Osteocyte (in vitro differentiated cells): ENCODE measurements at places on chromosomes 13 and 19. TPM values are rescaled to one million over a fixed set of nuclear protein-coding genes. Genes with fewer than 3 reads are reported as not detected.

DNA sequence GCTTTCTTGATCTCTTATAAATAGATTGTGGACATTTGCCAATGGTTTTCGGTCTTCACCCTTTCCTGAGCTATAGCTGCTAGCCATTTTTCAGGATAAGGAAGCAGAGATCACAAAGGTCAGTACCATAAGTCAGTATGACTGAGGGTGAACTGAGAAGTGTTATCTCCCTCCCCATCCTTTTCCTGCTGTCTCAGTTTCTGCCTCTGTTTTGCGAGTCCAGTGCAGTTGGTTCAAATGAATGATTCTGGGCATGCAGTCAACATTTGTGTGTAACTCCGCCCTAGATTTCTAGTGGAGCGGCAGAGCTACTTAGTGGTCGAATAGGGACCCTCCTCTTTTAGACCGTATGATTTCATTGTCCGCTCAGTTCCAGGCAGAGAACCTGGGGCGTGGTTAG lies 460.8 kb upstream of the ARGLU1 start:
- no peaks in the 10 kb centered on the region for H3K27me3 ChIP-seq
- peaks cover 14% of the 10 kb centered on the region for H3K4me1 ChIP-seq
- no peak for DNase-seq
- H3K4me3 ChIP-seq, result no peak overlapping the region
- no peak overlapping the region for H3K27ac ChIP-seq

DNA sequence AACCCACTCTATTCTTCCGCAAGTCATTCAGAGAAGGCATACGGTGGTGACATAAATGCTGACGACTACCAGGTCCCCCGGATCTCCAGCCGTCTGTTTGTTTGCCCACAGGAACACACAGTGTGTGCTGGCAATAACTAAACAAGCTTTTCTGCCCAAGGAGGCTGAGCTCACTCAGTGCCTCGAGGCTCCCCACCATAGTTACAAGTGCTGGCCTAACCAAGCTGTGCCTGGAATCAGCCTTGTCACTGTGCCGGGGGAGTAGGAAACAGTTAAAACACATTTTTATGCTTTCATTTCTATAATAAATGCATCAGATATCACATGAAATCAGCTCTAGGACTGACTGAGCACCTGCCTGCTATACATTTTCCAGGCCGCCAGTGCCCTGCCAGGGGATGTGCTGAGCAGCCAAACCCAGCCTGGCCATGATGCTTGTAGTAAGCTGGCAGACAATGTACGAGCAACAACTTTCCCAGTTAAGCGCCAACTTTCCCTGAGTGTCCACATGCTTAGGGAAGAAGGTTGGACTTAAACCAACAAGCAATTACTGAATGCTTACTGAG lies 28.1 kb downstream of the BRD4 start:
- peaks cover 2% of the 10 kb centered on the region for H3K36me3 ChIP-seq
- DNase-seq, result no peak
- peaks cover 62% of the 10 kb centered on the region for H3K4me1 ChIP-seq

- H3K27ac ChIP-seq, result no peak overlapping the region
- H3K4me1 ChIP-seq, result peaks cover 38% of the 10 kb centered on the region
- no peak for DNase-seq
These were observed 2.7 kb downstream of the SLC27A1 start for GRCh38 chr19:17473041-17473440.

DNA sequence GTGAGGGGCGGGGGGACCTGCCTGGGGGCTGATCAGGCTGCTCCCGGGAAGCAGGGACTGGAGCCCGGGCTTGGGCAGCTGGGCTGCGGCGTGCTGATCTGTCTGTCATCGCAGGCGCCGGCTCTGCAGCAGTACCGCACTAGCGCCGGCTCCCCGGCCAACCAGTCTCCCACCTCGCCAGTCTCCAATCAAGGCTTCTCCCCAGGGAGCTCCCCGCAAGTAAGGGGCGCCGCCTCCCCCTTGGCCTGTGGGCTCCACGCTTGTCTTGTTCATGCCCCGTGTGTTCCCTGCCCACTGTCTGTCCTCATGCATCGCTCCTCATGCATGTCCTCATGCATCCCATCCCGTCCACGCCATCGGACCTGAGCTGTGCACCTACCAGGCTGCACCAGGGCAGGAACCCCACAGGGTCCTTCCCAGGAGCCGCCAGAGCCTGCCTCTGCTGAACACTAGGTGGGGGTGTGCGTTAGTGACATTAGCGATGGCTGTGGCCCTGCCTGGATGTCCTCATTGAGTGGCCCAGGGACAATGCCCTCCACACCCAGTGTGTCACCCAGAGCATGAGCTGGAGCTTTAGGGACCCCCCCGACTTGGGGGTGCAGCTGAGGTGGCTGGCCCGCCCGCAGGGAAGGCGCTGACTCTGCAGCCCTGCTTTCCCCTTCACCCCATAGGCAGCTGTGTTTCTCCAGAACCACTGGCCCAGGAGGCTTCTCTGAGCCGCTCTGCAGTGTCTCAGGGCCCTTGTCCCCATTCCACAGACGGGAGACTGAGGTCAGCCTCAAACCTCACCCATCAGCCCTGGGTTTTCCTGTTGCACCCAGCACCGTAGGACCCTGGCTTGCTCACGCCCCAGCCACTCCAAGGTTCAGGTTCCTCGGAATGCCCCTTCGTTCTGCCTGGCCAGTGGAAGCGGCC lies 19.5 kb downstream of the COMP start:
- H3K27ac ChIP-seq, result no peak overlapping the region
- peaks cover 6% of the 10 kb centered on the region for H3K4me1 ChIP-seq
- no peak overlapping the region for H3K4me3 ChIP-seq
- no peak for DNase-seq
- H3K27me3 ChIP-seq, result no peaks in the 10 kb centered on the region

The SYNGR4 gene
- not detected in 2 replicates for total RNA-seq

DNA sequence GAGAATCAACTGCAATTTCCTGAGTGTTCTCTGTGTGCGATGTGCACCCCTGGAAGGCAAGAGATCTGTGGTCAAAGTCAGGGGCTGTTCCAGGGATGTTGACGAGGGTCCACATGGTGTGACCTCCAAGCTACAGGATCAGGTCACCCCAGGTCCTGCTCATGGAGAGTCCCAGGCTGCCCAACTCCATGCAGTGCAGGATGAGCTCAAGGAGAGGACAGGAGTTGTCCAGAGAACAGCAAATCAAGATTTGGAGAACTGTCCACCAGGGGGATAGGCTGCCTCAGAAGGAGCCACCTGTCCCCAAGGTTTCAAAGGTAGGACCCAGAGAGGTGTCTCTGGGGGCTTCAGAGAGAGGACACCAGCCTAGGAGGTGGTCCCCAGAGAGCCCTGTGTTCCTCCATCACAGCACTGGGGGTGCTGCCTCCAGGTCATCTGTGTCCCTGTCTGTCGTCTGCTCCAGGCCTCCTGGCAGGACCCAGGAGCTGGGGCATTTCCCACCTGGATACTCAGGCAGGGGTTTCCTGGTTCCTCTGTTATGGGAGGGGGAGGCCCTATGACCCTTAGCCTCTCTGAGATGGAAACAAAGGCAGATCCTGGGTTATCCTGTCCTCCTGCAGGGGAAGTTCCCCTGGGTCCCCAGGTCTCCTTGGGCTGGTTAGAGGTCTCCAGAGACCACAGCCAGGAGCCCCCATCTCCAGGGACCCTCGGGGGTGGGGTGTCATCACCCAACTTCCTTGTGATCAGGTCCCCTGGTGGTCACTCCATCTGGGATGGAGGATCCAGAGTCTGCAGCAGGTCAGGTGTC lies 2.1 kb upstream of the CEACAM7 start:
- H3K27ac ChIP-seq, result no peak overlapping the region
- no peaks in the 10 kb centered on the region for H3K27me3 ChIP-seq
- H3K4me3 ChIP-seq, result no peak overlapping the region
- no peaks in the 10 kb centered on the region for H3K36me3 ChIP-seq

- H3K36me3 ChIP-seq, result no peaks in the 10 kb centered on the region
- H3K27ac ChIP-seq, result peak overlapping the region; percentile 100
- H3K4me3 ChIP-seq, result peak overlapping the region; percentile 56
- H3K4me1 ChIP-seq, result peaks cover 52% of the 10 kb centered on the region
- no peaks in the 10 kb centered on the region for H3K27me3 ChIP-seq
These were observed 3.9 kb upstream of the SSBP4 start for GRCh38 chr19:18415178-18415867.

The C5AR2 gene
- 0.08 TPM in 1 of 2 replicates, not detected in the other for total RNA-seq

DNA sequence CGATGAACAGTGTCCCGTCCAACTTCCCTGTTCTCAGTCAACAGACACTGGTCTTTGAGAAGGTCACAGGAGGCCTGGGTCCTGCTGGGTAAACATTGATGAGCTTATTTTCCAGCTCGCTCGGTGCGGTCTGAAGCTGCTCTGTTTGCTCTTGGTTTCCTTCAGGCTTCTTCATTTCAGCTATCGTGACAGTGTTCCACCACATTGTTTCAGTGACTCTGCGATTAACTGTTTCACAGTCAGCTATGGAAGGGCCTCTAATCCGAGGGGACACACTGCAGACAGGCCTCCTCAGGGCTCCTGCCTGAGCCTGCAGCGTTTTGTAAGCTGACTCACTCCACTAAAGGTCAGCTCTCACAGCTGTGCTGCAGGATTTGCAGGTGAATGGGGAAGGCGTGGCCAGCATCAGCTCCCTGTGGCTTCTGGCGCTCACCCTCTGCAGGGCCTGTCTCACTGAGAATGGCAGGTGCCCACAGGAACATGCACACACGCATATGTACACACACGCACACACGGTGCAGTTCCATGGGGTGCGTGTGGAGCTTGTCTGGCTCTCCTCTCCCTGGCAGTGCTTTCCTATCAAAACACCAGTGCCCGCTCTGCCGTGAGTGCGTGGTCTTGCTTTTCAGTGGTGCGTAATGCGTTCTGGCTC lies 62.9 kb upstream of the MCF2L start:
- H3K27me3 ChIP-seq, result peaks cover 63% of the 10 kb centered on the region
- H3K4me3 ChIP-seq, result no peak overlapping the region
- H3K36me3 ChIP-seq, result no peaks in the 10 kb centered on the region
- no peak for DNase-seq
- no peak overlapping the region for H3K27ac ChIP-seq
- no peaks in the 10 kb centered on the region for H3K4me1 ChIP-seq

The CARM1 gene
- total RNA-seq, result 66.7 and 70.8 TPM in 2 replicates

DNA sequence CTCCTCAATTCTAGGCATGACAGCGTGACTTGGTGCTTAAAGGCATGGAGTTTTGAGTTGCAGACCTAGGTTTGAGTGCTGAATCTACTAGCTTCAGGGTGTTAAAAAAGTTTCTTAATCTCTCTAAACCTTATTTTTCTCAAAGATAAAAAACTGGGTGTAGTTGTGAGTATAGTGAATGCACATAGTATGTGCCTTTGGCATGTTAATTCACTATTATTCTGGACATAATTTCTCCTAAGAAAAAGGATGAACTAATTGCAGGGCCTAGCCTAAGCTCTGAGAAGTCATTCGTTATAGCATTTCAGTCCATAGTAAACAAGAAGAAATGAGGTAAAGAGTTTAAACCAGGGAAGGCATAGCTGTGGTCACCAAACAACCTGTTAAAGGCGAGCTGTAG lies 149.0 kb downstream of the LACC1 start:
- H3K36me3 ChIP-seq, result no peaks in the 10 kb centered on the region
- no peak overlapping the region for H3K4me3 ChIP-seq
- no peaks in the 10 kb centered on the region for H3K27me3 ChIP-seq
- no peak for DNase-seq
- H3K27ac ChIP-seq, result no peak overlapping the region

The CYP2A7 gene
- total RNA-seq, result not detected in 2 replicates

The ZNF98 gene
- not detected in 2 replicates for total RNA-seq

- no peaks in the 10 kb centered on the region for H3K27me3 ChIP-seq
- no peak overlapping the region for H3K4me3 ChIP-seq
- peaks cover 30% of the 10 kb centered on the region for H3K36me3 ChIP-seq
- peaks cover 14% of the 10 kb centered on the region for H3K4me1 ChIP-seq
- peak overlapping the region; percentile 23 for H3K27ac ChIP-seq
These were observed 4.6 kb upstream of the PRKCG start for GRCh38 chr19:53877361-53877766.

The KLK2 gene
- not detected in 2 replicates for total RNA-seq

GRCh38 chr19:46481947-46482346 lies 10.6 kb upstream of the PNMA8A start:
- no peak for DNase-seq
- peaks cover 36% of the 10 kb centered on the region for H3K4me1 ChIP-seq
- peak overlapping the region; percentile 89 for H3K27ac ChIP-seq
- no peaks in the 10 kb centered on the region for H3K27me3 ChIP-seq
- H3K36me3 ChIP-seq, result no peaks in the 10 kb centered on the region

The CD33 gene
- not detected in 2 replicates for total RNA-seq

DNA sequence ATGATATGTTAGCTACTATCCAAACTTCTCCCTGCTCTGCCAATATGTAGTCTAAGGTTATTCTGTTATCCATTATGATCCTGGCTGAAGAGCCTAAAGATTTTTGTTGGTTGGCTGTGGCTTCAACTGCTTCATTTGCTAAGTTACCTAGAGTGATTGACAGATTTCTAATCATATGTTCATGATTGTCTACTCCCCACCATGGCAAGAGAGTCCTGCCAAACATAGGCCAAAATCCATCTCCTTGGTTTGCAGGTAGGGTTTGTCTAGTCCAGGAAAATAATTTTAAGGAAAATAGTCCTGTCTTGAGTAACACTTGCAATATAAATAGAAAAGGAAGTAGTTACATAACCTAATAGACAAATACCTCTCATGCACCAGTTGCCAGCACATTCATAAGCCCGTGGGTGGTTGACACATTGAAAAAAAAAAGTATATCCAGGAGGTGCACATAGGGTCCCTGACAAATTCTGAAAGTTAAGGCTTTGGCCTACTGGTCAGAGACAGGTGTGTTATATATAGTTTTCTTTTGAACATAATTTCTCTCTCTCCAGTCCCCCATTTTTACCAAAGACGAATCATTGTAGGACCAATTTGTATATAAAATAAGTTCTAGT lies 5.4 kb upstream of the CBY2 start:
- DNase-seq, result no peak
- H3K4me3 ChIP-seq, result no peak overlapping the region
- H3K36me3 ChIP-seq, result no peaks in the 10 kb centered on the region
- peaks cover 14% of the 10 kb centered on the region for H3K27me3 ChIP-seq
- H3K27ac ChIP-seq, result no peak overlapping the region

- no peak for DNase-seq
- no peaks in the 10 kb centered on the region for H3K4me1 ChIP-seq
- no peaks in the 10 kb centered on the region for H3K36me3 ChIP-seq
- no peak overlapping the region for H3K27ac ChIP-seq
- H3K4me3 ChIP-seq, result no peak overlapping the region
These were observed 11.2 kb downstream of the KRTDAP start for GRCh38 chr19:35478794-35479677.

The HAUS5 gene
- total RNA-seq, result 15.0 and 16.6 TPM in 2 replicates

GRCh38 chr13:55091172-55091571 lies 2049.5 kb upstream of the PRR20A start:
- no peak overlapping the region for H3K27ac ChIP-seq
- DNase-seq, result no peak
- no peaks in the 10 kb centered on the region for H3K27me3 ChIP-seq
- no peaks in the 10 kb centered on the region for H3K36me3 ChIP-seq

GRCh38 chr19:19185853-19186740 lies 5.9 kb downstream of the BORCS8 start:
- H3K27ac ChIP-seq, result no peak overlapping the region
- no peak for DNase-seq
- H3K4me1 ChIP-seq, result peaks cover 16% of the 10 kb centered on the region
- H3K36me3 ChIP-seq, result peaks cover 13% of the 10 kb centered on the region

- no peak for DNase-seq
- no peaks in the 10 kb centered on the region for H3K36me3 ChIP-seq
- no peak overlapping the region for H3K27ac ChIP-seq
- H3K4me3 ChIP-seq, result no peak overlapping the region
These were observed 6.4 kb upstream of the DNMT1 start for GRCh38 chr19:10201176-10201575.

GRCh38 chr19:36266375-36266961 lies 51.6 kb downstream of the ZNF146 start:
- no peaks in the 10 kb centered on the region for H3K27me3 ChIP-seq
- H3K4me1 ChIP-seq, result no peaks in the 10 kb centered on the region
- DNase-seq, result no peak
- H3K27ac ChIP-seq, result no peak overlapping the region

The IL12RB1 gene
- total RNA-seq, result 0.50 and 0.51 TPM in 2 replicates

The SLITRK1 gene
- total RNA-seq, result 0.21 TPM in 2 replicates

The DAND5 gene
- total RNA-seq, result not detected in 2 replicates
